NCI-H2107 (cell line): ENCODE measurements at places on chromosomes 12 and 14.

DNA sequence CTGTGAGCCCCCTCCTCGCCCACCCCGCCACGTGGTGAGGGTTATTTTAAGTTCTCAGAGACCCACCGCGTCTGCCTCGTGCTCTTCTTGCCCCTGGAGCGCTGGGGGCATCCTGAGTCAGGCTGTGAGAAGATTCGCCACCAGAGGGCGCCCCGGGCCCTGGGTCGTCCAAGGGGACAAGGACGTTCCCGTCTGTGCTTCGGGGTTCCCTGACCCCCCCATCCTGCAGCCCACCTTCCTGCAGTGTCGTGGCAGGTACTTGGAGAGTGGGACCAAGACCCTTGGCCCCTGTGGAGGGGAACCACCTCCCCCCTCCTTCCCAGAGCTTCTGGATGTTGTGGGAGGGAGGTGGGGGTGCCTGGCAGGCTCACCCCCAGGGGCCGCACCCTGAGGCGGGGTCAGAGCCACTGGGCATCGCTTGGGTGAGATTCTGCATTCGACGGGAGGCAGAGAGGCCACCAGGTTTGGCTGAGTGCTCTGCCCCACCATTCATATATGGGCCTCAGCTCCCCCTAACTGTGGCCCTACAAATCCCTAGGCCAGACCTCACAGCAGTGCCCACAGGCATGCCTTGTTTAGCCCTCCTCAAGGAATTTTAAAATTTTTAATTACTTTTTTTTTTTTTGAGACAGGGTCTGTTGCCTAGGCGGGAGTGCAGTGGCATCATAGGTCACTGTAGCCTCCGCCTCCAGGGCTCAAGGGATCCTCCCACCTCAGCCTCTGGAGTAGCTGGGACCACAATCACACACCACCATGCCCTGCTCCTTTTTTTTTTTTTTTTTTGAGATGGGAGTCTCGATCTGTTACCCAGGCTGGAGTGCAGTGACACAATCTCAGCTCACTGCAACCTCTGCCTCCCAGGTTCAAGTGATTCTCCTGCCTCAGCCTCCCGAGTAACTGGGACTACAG is 17.0 kb downstream of the RHOF start:
- peak; percentile 40 for DNase-seq

- no peak for DNase-seq
These were observed 10.9 kb upstream of the ADSS1 start for GRCh38 chr14:104712881-104713734.

- DNase-seq = no peak
These were observed 9.8 kb downstream of the CTDSP2 start for GRCh38 chr12:57836442-57837375.

DNA sequence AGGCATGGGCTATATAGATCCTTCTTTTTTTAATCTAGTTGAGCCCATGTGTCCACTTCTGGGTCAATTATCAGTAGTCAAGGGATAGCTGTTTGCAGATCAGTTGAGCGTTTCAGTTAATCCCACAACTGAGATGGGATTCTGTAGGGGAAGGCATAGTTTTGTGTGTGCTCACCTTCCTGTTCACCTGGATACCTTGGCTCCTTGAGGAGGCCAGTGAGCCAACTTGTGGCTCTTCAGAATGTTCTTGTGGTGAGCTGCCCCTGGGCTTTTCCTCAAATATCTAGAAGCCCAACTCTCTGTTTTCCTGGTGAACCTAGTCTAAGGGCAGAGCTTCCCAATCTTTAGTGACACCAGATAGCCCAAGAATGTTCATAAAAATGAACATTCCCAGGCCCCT is 302.9 kb upstream of the TBX3 start:
- no peak for DNase-seq

DNA sequence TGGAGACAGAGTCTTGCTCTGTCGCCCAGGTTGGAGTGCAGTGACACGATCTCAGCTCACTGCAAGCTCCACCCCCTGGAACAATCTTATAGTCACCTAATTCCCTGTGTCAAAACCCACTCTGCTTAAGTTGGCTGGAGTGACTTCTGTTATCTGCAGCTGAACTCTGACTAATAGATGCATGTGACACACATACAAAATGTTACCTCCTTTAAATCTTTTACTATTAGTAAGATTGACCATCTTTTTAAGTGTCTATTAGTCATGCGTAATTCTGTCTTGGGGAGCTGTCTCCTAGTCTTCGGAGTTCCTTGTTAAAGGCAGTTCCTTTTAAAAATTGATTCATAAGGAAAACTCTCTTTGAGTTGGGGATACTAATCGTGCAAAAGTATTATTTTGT is 7.4 kb downstream of the IFI27L1 start:
- no peak for DNase-seq
